ENCODE measurements at places on chromosomes 2 and 18. TPM values are rescaled to one million over a fixed set of nuclear protein-coding genes. Genes with fewer than 3 reads are reported as not detected.

DNA sequence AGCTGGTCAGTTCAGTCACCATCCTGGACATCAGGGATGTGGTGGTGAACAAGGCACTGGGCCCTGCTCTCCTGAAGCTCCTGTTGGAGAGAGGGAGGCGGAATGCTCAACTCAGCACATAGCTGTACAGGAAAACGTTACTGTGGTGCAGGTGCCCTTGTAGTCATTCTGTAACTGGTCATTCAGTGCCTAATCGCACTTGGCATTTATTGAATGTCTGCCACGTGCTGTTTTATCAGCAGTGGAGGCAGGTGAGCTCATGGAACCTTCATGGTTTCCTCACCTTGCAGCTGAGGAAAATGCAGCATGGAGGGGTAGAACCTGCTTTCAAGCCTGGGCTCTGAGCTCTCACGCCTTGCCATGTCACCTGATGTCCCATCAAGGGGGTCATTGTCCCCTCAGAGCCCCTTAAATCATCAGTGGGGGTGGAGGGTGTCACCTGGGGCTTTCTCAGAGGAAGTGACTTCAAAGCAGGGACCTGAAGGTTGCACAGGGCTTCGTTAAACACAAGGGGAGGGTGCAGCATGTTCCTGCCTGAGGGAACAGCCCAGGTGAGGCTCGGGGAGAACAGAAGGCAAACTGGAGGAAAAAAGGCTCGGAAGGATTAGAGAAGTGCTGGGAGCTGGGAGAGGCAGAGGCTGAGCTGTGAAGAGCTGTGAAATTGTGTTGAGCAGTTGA lies 56.0 kb upstream of the RPL31 start:
- DNase-seq, result no peak

GRCh38 chr2:234595829-234596228 lies 98.9 kb upstream of the ARL4C start:
- no peak for DNase-seq

DNA sequence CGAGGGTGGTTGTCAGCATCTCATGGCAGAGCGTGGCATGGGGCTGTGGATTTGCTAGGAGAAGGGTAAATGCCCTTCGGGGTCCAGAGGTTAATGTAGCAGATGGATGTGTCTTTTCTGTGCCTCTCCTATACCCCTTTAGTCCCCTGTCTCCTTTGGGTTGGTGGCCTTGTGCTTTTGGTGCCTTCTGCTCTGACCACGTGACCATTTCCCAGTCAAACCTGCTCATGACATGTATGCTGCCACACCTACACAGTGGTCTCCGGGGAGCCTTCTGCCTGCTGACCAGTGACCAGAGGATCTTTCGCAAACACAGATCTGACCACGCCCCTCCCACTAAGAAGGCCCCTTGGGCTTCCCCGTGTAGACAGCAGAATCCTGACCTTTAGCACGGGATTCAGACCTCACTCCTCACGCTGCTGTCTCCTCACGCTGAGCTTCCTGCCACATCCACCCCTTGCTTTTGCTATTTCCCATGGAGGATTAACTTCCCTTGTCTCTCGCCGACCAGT lies 116.2 kb downstream of the ACOXL start:
- DNase-seq, result no peak

DNA sequence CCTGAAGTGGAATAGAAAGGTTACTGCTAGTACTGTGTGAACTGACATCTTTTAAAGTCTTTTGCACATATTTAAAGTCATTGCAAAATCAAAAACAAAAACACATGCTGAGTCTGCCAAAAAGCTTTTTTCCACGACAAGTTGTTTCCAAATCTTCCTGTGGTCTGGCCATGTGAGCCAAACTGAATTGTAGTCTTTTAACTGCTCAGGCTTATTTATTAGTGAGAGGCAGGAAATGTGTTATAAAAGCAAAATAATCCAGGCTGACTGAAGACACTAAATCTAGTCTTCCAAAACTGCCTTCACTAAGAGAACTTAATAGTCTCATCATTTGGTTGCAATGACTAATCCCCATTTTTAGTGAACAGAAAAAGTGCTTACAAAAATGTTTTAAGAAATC lies 2.3 kb downstream of the KRCC1 start:
- DNase-seq, result no peak

DNA sequence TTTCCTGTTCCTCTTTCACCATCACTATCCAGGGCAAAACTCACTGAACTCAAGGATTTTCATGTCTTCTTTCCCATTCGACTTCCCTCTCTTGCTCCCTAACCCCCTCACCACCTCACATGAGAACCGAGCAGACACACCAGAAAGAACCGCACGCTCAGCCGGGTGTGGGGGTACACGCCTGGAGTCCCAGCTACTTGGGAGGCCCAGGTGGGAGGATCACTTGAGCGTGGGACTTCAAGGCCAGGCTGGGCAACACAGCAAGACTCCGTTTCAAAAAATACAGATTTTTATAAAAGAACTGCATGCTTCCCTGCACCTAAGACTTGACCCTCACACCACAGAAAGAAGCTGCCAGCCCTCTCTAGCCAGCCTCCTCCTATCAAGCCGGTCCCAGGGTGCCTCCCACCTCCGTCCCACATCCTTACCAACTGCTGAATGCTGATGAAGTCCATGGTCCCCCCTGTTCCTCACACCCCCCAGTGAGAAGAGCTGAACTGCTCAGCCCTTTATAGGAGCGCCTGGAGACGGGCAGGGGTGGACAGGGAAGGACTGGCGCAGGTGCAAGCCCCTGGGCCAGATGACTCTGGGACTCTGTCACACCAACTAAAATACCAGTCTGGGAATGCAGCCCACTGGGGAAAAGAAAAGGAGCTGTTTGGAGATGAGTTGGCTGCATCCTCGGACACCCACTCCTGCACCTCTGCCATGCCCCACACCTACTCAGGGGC lies at the start of gene ANKRD23:
Gene ANKRD23 (minus strand): TSS at position 484 of the 731 bp plus-strand sequence. CDS start 29 bp downstream, at position 455.
- DNase-seq, result no peak

GRCh38 chr18:68489013-68489792 lies 225.7 kb downstream of the TMX3 start:
- DNase-seq, result no peak

DNA sequence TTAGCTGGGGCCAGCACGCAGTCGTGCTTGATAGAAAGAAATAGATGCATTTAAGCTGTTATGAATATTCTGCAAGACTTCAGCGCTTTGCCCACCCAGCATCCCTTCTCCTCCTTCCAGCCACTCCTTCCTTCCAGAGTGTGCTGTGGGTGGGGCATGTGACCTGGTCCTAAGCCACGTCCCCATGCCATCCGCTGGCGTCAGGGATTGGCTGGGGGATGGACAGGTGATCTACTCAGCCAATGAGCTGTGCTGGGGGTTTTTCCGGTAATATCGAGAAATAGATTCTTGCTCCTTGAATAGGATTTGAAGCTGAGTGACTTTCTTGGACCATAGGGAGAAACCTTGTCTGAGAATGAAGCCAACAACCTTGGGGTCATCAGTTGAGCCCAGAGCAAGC lies 4.8 kb upstream of the ZAP70 start:
- peak; percentile 8 for DNase-seq

DNA sequence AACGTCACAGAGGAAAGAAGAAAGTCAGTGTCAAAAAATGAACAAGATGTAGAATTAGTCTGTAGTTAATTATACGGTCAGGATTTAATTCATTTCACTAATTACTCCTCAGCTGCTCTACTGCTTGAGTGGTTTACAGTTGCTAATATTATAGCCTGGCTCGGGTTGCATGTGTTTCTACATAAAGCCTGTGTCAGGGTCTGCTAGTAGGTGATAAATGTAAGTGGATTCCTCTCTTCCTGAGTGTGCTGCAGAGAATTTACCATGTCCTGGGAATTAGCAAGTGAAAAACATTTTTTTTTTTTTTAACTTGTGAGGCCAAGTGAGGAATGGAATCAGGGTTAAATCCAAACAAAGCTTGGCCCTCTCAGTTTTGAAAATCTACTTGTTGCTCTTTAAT lies 622.6 kb downstream of the EPHA4 start:
- no peak for DNase-seq

DNA sequence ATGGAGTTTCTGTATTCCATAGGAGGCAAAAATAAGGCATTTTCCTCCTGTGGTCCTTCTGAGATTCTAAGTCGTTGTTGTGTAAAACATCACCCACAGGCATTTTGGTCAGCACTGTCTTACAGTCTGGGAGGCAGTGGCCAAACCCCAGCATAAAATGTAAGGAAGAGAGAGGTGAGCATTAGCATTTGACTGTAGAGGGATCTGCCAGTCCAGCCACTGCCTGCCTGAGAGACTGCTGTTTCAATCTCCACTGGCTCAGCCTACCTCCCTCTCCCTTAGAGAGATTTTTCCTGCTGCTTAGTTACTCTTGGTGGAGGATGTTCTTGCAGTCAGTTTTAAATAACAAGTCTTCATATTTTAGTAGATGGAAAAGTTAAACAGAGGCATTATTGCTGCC lies 77.0 kb downstream of the ARHGEF33 start:
- DNase-seq, result no peak

The CCDC121 gene
- 7.6 TPM for total RNA-seq

The PAX8 gene
- total RNA-seq, result 1.2 TPM

The MAL gene
- 241 TPM for total RNA-seq

The C2orf42 gene
- total RNA-seq, result 24.4 TPM

The CCDC148 gene
- 2.9 TPM for total RNA-seq

Data from sciatic nerve (tissue), 2 donors.